Stomach (tissue), 19 donors: ENCODE measurements at places on chromosomes 4 and X. TPM values are rescaled to one million over a fixed set of nuclear protein-coding genes. Genes with fewer than 3 reads are reported as not detected.

DNA sequence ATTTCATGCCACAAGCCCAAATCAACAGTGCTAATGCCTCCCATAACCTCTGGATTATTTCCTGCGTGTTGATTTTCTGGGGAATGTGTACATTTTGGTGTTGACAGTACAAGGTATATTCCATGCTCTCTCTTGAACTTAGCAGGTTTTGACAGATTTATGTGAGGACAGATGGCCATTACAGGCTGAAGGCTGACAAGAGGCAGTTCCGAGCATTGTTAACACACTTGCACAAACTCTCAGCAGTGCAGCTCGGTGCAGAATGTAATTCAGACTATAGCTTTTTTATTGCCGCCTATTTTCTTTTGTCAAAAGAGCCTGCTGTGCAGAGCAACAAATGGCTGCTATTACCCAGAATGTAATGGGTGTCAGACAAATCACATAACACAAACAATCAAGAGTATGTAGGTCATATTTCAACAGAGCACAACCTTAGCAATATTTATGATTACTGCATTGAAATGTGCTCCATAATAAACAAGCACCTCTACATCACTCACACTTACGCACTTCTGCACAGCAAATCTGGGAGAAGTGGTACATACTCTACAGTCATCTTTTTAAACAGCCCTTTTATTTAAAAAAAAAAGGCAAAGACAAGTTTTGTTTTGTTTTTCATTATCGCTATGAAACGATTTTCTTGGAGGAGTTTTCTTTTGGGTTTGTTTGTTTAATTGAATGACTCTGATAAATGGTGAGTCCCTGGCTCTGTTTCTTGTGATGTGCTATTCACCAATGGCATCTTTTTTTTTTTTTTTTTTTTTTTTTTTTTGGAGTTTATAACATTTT, 71.6 kb downstream of the PPARGC1A start:
- no peak overlapping the region for H3K27ac ChIP-seq
- no peak for DNase-seq
- H3K4me3 ChIP-seq, result no peak overlapping the region

DNA sequence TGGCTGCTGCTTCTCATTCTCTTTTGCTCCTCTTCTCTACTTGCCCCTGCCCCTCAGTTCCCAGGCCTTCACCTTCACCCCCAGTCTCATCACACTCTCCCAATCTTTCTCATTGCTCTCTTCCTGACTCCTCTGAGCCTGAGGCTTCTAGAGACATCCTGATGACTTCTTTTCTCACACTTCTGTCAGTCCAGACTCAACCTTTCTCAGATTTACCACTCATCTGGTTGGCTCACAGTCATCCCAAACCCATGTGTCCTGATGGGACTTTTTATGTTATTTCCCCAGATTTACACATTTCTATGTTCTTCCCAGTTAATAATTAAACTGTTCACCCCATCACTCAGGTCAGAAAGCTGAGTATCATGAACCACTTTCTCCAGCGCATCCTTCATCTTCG, 68.0 kb downstream of the TMA16 start:
- H3K27me3 ChIP-seq, result no peaks in the 10 kb centered on the region
- peaks cover 8% of the 10 kb centered on the region for H3K4me1 ChIP-seq
- H3K36me3 ChIP-seq, result no peaks in the 10 kb centered on the region
- H3K4me3 ChIP-seq, result no peak overlapping the region
- H3K27ac ChIP-seq, result no peak overlapping the region

The HSFX1 gene
- total RNA-seq, result not detected

The SERTM2 gene
- 2.2 TPM for total RNA-seq

GRCh38 chr4:89324671-89325070, 17.1 kb upstream of the GPRIN3 start:
- no peak overlapping the region for H3K4me3 ChIP-seq
- no peaks in the 10 kb centered on the region for H3K27me3 ChIP-seq
- no peaks in the 10 kb centered on the region for H3K36me3 ChIP-seq

DNA sequence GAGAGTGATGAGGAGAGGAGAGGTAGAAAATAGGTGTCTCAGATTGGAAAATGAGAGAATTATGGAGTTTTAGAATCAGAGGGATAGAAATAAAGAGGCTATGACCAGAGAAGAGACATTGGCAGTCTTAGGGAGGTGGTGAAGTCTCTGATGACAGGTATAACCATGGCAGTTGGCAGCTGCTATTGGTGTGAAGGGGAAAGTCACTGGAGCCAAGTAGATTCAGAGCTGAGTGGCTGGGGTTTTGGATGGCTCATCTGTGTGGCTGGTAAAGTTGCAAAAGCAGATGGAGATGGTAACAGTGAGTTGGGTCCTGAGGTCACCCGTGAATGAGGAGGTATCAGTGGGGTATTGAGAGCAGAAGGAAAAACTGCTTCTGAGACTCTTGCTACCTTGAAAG, 46.5 kb downstream of the ANAPC4 start:
- H3K36me3 ChIP-seq, result peaks cover 21% of the 10 kb centered on the region
- no peaks in the 10 kb centered on the region for H3K4me1 ChIP-seq
- no peak for DNase-seq
- H3K27me3 ChIP-seq, result no peaks in the 10 kb centered on the region
- no peak overlapping the region for H3K4me3 ChIP-seq

The CUL4B gene
- 36.2 TPM for total RNA-seq

The LDB2 gene
- total RNA-seq, result 11.0 TPM

DNA sequence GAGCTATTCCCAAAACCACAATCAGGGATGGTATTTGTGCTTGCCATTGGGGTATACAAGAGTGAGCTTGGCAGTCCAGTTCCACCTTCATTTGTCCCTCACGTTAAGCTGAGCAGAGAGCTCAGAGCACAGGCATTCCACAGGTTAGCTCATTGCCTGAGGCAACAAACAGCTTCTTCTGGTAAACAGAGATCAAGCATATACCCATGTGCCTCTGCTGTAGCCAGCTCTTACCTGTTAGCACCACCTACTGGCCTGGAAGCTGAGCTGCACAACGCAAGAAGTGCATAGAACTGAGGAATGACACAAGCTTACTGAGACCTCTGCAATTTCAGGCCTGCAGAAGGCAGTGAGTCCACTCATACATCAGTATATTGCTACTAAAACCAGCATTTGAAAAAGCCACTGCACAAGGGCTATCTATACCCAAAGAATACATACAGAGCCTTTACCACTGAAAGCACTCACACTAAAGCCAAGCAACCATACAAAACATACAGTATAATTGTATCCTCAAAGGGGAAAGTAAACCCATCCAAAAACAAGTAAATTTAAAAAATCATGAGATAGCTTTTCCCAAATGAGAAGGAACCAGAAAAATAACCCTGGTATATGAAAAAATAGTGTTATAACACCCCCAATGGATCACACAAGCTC, 258.3 kb upstream of the GABRA2 start:
- H3K27me3 ChIP-seq, result no peaks in the 10 kb centered on the region
- H3K4me1 ChIP-seq, result no peaks in the 10 kb centered on the region
- no peak overlapping the region for H3K27ac ChIP-seq
- DNase-seq, result no peak
- H3K36me3 ChIP-seq, result no peaks in the 10 kb centered on the region
- no peak overlapping the region for H3K4me3 ChIP-seq
